Fibroblast of lung (primary cell): ENCODE measurements at places on chromosomes 1 and 21. TPM values are rescaled to one million over a fixed set of nuclear protein-coding genes. Genes with fewer than 3 reads are reported as not detected.
A peak's percentile ranks its signal among the peaks of the same experiment; 100 is the strongest.

DNA sequence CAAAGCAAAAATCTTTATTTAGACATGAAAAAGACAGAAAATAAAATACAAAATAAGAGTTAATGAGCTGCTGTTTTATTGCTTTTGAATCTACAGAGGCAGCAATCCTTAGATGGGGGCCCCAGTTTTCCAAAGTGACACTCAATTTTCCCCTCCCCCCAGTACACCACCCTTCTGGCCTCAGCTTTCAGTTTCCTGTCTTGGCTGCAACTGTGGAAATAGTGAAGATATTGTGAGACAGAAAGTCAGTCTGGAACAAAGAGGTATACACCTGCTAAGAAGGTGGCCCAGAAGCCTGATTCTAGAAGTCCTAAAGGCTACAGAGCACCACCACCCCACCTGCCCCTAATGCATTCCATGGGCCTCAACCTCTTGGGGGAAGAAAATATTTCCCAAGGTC, 1.1 kb upstream of the MTMR11 start:
- no peak for DNase-seq

GRCh38 chr1:243345205-243345604, 89.4 kb downstream of the SDCCAG8 start:
- no peak for DNase-seq

DNA sequence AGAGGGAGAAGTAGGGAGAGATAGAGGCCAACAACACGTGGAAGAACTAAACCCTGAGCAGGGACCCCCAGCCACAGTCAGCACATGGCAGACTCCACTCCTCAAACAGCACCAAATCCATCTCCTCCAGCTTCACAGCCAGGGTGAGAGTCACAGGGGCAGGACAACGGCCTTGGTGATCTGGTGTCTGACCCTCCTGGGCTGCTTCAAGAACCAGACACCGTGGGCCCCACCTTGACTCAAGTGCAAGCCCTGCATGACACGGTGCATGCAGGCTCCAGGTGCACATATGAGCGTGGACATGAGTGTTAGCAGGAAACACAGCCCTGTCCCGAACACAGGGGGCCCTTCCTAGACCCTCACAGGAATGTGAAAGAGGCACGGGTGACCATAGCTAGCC, 21.9 kb downstream of the S100A7 start:
- no peak for DNase-seq

- no peak for DNase-seq
Measured at GRCh38 chr1:169392406-169392805, 24.4 kb downstream of the BLZF1 start.

- peak; percentile 24 for DNase-seq
Measured at GRCh38 chr1:21567241-21568005, 58.2 kb downstream of the ALPL start.

NCAM2 gene
- 8.5 and 11.1 TPM in 2 replicates for total RNA-seq

TNFRSF9 gene
- total RNA-seq = under 0.01 TPM in 1 of 2 replicates, not detected in the other

RAB4A gene
- 15.7 and 26.7 TPM in 2 replicates for total RNA-seq

DHRS3 gene
- total RNA-seq = 36.8 and 68.1 TPM in 2 replicates
